WTC11 (cell line): ENCODE measurements at places on chromosomes 4 and X.
A peak's percentile ranks its signal among the peaks of the same experiment; 100 is the strongest.

DNA sequence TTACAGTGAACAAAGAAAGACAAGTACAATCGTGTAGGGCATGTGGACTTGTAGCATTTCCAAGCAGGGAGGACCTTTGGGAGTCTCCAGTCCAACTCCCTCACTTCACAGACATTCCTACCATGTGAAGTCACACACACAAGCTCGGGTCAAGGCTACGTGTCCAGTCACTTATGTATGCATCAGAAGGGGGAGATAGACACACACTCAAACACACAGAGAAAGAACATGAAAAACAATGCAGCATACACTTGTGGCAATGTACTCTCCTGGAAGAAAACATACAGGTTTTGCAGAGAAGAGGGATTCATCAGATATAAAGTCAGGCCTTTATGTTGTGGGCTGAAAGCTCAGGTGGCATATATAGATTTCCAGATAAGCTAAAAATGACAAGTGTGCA is 136.1 kb upstream of the MID1 start:
- DNase-seq: no peak

DNA sequence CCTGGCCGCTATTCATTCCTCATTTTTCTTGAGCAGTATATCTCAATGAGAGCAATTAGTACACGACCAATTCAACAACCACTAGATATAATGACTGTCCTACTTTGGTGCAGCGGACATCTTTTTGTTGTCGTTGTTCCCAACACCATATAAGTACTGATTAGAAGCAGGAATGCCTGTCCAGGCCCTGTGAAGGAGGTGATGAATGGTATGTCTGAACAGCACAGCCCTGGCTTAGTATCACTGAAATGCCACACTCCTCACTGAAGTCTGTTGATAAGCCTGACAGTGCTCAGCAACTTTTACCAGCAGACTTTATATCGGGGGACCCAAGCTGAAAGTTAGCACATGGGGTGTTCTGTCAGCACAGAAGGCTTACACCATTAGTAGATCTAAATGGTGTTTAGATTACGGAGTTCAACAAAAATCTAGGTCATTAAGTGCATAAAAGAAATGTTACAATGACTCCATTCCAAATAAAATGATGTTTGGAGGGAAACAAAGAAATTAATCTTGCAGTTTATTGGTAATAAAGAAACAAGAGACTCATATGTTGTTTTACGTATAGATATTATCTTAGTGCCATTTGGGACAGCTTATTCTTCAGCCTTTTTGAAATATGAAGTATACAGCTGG is 228.3 kb upstream of the TTC29 start:
- DNase-seq: no peak

DNA sequence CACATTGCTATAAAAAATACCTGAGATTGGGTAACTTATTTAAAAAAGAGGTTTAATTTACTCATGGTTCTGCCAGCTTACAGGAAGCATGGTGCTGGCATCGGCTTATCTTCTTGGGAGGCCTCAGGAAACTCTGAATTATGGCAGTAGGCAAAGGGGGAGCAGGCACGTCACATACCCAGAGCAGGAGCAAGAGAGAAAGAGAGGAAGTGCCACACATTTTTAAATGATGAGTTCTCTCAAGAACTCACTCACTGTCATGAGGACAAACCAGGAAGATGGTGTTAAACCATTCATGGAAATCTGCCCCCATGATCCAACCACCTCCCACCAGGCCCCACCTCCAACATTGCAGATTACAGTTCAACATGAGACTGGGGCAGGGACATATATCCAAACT is 10.0 kb upstream of the AFF1 start:
- no peak for DNase-seq

- DNase-seq: no peak
These were observed 36.0 kb downstream of the P2RY8 start for GRCh38 chrX:1500701-1501624.

DNA sequence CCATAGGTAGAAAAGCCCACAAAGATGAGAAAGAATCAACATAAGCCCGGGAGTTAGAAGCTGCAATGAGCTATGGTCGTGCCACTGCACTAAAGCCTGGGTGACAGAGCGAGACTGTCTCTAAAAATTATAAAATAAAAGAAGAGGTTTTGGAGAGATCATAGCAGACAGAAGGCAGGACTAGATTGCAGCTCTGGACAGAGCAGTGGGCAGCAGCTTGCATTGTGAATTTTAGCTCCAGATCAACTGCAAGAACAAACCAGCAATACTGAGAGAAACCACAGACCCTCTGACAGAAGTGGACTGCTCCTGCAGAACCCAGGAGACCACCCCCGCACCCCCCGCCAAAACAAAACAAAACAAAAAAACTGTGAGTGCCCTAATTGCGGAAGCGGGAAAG is 30.6 kb downstream of the SOWAHB start:
- DNase-seq: no peak

GRCh38 chr4:83890231-83890630 is 354.3 kb downstream of the GPAT3 start:
- DNase-seq: no peak

DNA sequence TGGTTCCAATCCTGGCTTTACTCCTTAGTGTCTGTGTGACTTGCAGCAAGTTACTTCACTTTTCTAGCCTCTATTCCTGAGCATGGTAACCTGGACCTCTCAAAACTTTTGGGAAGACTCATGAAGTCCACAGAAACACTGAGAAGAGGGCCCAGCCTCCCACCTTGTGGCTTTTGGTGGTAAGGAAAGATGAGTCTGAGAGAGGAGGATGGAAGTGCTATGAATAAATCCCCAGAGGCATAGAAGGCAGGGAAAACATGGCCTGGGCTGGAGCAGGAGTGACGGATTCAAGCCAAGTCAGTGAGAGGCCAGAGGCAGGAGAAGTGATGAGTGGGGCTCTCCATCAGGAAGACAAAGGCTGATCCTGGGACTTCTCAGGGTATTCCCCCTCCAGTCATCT is 10.9 kb upstream of the MAGEA4 start:
- no peak for DNase-seq

DNA sequence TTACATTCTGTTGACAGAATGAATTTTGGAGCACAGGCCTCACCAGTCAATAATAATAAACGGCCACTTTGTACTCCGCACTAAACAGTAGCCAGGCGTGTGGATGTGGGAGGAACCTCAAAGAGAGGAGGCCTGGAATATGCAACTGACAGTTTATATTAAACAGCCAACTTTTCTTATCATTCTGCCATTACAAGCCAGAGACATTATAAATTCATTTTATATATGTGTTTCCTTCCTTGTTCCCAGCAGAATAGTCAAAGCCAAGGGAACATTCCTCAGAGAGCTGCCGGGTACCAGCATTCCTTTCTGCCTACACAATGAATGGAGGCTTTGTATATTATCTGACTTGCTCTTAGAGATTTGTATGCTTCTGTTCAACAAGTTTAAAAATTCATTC is 436.5 kb upstream of the FTHL17 start:
- no peak for DNase-seq

DNA sequence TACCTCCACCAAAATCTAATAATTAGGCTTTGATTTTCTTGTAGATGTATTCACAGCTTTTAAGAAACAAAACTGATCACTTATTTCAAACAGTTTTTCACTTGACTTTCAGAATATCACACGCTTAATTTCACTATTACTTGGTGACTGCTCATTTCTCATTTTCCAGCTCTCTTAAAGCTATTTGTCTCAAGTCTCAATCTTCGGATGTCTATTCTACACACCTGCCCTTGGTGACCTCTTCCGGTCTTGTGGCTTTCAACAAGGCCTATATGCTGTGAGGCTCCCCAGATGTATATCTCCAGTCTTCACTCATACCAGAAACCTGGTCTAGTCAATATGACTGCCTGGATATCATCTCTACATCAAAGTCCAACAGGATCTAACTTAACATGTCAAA is 34.9 kb upstream of the ANXA10 start:
- no peak for DNase-seq

- peak; percentile 16 for DNase-seq
These were observed at the start of gene NDP for GRCh38 chrX:43973249-43974099. NDP (minus strand) TSS chrX:43973390; CDS start chrX:43958645, 14,745 bp downstream.

DNA sequence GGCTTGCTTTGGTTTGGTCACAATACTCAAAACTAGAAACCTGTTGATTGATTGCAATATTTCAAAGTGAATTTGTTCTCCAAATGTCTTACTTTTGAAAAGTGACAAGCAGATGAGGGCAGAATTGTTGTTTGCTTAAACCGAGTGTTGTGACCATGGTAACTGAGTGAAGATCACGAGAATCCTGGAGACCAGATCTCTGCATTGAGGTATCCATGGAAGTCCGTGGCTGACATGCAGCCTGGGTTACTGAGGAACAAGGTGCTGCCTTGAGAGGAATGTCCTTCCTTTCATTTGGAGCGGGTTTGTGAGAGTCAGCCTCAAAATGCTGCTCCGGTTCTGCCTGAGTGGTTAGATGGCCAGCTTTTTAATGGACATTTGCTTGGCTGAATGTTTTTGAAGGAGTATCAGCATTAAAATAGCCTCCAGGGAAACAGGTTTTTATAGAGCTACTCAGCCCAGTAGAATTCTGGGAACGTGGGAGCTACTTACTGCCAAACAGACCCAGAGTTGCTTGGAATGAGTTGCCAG is 31.3 kb downstream of the NYX start:
- no peak for DNase-seq

- DNase-seq: no peak
These were observed 34.4 kb downstream of the SLAIN2 start for GRCh38 chr4:48375651-48376304.

GRCh38 chr4:95129821-95130311 is 372.1 kb downstream of the BMPR1B start:
- no peak for DNase-seq

DNA sequence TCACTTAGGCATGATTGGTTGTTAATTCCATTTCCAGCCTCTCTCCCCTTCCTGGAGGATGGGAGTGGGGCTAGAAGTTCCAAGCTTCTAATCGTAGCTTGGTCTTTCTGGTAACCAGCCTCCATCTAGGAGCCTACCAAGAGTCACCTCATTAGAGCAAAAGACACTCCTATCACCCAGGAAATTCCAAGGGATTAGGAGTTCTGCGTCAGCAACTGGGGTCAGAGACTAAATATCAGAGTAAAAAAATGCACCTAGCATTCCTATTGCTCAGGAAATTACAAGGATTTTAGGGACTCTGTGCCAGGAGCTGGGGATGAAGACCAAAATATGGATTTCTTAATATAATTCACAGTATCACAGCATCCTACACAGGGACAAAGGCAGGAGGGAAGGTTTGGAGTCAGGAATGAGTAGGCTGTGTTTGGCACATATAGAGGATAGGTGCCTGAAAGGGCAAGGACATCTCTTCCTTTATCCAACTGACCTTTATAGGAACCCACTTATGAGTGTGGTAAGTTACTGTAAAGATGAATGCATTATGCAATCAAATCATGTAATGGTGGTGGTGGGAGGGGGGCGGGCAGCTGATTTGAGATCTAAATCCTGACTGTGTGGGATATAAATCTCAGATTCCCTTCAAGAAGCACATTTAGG is 30.5 kb upstream of the LIMCH1 start:
- DNase-seq: no peak

- DNase-seq: no peak
These were observed 4.6 kb downstream of the ALAS2 start for GRCh38 chrX:55026143-55026542.

DNA sequence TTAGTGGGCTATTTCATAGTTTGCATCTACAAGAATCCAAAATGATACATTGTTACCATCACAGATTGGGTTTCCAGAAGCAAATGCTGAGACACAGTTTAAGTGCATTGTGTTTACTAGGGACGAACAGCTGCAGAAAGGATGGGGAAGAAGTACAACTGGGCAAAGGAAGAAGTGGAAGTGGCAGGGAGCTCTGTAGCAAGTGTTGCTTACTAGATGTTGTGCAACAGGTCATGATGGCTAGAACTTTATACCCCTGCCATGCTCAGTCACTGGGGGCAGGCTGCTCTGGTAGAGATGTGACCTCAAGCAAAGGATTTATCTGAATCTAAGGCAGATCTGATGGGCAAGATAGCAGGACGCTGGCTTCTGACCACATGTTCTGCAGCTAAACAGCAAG is 76.1 kb upstream of the EMCN start:
- no peak for DNase-seq

DNA sequence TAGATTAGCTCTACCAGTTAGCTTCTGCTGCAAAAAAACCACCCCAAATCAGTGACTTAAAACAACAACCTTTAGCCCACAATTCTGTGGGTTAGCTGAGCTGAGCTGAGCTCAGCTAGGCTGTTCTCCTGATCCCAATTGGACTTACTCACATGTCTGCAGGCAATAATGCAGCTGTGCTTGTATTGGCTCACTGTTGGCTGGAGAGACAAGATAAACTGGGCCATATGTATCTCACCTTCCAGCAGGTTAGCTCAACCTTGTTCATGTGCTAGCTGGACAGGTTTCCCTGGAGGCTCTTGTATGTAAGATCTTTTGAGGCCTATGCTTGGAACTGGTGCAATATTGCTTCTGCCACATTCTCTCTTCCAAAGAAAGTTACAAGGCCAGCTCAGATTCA is 261.5 kb upstream of the ADGRL3 start:
- no peak for DNase-seq

GRCh38 chr4:173398220-173398619 is 696 bp downstream of the SCRG1 start:
- DNase-seq: no peak

DNA sequence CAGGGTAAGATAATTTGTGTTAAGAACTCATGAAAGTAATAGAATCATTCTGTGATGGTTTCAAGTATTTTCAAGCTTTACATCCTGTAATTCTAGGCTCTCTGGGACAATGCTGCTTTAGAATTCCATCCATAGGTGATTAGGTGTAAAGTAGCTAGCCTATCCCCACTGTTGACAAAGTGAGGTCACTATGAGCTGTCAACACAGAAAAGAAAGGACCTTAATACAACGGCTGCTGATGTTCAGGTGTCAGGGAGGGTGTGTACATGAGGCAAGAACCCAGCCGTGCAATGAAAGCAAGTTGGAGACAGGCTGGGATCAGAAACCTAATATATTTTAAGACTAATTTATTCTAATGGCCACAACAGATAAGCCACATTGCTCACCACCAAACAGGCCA is 36.8 kb upstream of the SH3RF1 start:
- no peak for DNase-seq

- no peak for DNase-seq
These were observed 5.1 kb downstream of the MECP2 start for GRCh38 chrX:154092371-154092770.
